Activated CD4-positive, alpha-beta T cell treated with anti-CD3 and anti-CD28 coated beads, Interleukin-2, amount 10 ng/mL, durations not matched to agents 7 days and 5 days (primary cell): ENCODE measurements at places on chromosomes 12 and 14. TPM values are rescaled to one million over a fixed set of nuclear protein-coding genes. Genes with fewer than 3 reads are reported as not detected.

Gene EML5
- 2.6 TPM for total RNA-seq

- DNase-seq, result no peak
Measured at GRCh38 chr14:92937051-92937937, 14.3 kb downstream of the CHGA start.

- no peak for DNase-seq
Measured at GRCh38 chr14:91350483-91350812, 67.2 kb downstream of the CCDC88C start.

DNA sequence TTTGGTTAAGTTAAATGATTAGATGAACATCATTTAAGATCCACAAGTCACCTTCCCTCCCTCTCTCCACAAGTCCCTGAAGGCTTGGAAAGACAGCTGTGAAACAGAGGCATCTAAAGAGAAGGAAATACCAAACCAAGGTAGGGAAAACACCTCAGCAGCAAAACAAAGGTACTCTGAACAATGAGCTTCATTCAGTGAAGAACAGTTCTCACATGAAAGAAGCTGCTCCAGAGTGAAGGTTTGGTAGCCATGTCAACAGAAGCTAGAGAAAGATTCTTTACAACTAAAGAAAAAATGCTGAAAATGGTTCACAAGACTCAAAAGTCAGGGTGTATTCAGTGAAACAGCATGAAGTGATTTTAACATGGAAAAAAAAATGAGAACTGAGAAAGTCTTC is 69.4 kb downstream of the FGD6 start:
- DNase-seq, result no peak

DNA sequence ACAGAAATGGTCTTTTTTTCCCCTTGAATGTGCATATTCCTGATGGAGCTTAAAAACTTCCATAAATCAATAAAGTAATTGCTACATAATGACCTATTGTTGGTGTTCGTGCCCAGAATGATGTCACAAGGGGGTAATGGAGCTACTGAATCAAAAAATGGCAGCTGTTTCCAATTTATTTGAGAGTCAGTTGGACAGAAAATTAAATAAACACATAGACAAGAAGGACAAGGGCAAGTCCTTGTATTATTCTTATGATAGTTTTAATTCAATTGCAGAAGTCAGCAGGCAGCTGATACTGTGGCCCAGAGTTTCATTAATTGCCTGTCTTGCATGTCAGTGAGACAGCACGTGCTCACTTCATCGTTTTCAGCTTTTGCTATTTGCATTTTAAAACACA is 473.5 kb downstream of the ETNK1 start:
- no peak for DNase-seq

GRCh38 chr12:81084811-81085350 is 7.0 kb downstream of the ACSS3 start:
- DNase-seq, result no peak

Gene RNF212B
- not detected for total RNA-seq

Gene ZC2HC1C
- 3.3 TPM for total RNA-seq

- peak; percentile 32 for DNase-seq
Measured at GRCh38 chr12:57611108-57611826, at the start of gene ARHGEF25. Gene ARHGEF25 (plus strand): TSS chr12:57611435. CDS start chr12:57611895, 460 bp downstream.

- DNase-seq, result no peak
Measured at GRCh38 chr12:6899427-6899826, 5.2 kb upstream of the LRRC23 start.

DNA sequence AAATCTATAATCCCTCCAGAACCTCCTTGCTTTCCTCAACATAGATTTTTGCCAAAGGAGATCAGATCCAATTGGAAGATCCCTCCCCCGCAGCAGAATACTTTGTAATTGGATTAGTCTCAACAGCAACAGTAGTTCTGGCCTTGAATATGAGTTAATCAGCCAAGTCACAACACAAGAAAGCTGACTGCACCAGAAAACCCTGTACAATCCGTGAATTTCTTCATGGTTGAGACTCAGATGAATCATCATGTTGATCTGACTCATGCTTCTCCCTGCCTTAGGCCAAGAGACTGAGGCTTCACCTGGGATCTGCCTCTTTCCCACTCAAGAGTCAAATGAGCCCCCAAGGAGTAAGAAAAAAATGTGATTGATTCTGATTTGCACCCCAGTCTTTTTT is 3.0 kb upstream of the METTL17 start:
- DNase-seq, result no peak

Gene KRT75
- not detected for total RNA-seq

DNA sequence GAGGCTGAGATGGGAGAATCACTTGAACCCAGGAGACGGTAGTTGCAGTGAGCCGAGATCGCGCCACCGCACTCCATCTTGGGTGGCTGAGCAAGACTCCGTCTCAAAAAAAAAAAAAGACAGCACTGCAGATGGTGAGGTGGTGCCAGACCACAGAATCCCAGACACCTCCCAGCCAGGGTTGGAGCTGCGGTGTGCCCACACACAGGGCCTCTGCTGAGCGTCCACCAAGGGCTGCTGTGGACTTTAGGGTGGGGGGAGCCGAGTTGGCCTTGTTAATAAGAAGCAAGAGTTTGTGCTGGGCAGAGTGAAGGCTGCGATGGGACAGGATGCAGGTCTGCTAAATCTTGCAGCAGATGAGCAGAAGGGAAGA is 14.2 kb downstream of the KMT5A start:
- DNase-seq, result no peak

GRCh38 chr14:96191353-96191752 is 13.3 kb upstream of the BDKRB2 start:
- DNase-seq, result no peak

DNA sequence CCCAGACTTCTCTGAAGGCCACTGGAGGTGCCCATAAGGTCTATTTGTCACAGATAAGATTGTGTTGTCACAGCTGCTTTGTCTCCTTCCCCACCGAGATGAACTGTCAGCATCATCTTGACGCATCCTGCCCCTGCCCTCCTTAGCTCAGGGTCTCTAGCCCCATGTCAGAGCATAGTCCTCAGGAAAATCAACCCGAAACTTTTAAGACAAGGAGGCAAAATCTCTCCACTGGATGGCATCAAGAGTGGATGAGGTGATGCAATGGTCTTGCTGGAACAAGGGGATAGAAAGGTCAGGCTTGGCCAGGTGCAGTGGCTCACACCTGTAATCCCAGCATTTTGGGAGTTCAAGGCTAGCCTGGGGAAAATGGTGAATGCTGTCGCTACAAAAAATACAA is 8.2 kb downstream of the KRT79 start:
- no peak for DNase-seq

Gene DPF3
- total RNA-seq, result 6.6 TPM

DNA sequence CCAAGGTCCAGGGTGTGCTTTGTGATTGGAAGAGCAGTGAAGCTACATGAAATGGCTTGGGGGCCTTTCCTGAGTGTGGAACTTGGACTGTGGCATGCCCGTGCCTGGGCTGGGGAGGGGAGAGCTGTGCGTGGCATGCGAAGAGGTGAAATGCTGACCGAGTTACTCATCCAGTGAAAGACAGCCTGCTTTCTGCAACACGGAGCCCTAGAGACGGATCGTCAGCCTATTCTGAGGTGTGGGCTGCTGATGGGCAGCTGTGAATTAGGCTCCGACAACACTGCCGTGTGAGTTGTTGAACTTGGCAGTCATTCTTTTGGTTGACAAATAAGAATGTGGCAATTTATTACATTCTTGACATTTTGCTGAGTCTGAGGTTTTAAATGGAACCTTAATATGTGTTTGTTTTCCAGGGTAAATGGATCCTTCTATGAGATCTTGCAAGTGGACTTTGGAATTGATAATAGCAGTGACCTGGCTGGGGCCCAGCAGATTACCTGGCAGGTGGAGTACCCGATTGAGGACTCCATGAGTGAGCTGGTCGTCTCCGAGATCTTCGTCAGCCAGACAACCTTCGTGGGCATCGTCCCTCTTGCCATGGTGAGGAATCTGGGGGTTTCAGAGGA is 453.9 kb downstream of the AACS start:
- no peak for DNase-seq

GRCh38 chr12:45498645-45499044 is 230.9 kb upstream of the ARID2 start:
- DNase-seq, result no peak

- no peak for DNase-seq
Measured at GRCh38 chr14:104087505-104087904, 2.0 kb downstream of the ASPG start.

Gene FAR2
- 26.6 TPM for total RNA-seq

Gene SYCP3
- total RNA-seq, result 0.35 TPM

GRCh38 chr12:122788387-122788786 is 14.0 kb downstream of the CCDC62 start:
- no peak for DNase-seq

DNA sequence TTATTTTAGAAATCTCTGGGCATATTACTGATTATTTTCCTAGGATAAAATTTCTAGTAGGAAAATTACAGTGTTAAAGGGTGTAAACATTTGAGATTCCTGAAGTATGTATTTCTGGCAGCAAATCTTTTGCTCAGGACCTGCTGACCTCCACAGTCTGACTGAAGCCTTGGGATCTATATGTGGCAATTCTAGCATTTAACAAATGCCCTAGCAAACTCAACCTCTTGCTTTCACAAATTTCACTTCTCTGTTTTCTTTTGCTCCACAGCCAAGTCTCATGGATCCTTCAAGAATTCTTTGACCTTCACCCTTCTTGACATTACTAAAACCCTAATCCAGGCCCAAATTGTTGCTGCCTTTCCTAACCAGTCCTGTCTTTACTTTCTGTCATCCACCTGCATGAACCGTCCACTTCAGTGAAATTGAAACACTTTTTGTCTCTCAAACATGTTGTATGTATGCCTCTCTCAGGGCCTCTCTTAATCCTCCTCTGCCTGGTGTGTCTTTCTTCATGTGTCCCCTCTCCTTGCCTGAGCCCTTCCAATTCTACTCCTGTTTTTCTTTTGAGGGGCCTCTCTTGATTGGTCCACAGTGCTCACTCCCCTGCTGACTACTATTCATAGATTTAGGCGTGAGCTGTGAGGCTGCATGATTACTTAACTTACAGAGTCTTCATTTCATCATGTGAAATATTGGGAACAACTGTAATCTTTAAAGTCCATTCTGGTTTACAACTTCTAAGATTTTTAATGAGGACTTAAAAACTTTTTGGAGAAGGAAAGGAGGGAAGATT is 5.1 kb upstream of the DYRK4 start:
- no peak for DNase-seq

Gene BIN2
- 200 TPM for total RNA-seq

DNA sequence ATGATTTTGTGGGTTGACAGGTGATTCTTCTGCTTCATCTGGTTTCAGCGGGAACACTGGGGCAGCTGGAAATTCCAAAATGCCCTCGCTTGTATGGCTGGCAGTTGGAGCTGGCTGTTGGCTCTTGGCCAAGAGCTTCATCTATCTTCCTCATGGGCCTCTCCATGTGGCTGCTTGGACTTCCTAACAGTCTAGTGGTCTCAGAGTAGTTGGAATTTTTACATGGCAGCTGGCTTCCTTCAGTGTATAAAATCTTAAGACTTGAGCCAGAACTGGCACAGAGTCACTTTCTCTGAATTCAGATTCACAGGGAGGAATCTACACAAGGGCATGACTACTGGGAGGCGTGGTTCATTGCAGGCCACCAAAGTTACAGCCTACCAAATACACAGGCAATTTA is 204.9 kb upstream of the RMST start:
- no peak for DNase-seq

Gene TAS2R43
- total RNA-seq, result 1.7 TPM
